Activated CD4-positive, alpha-beta T cell treated with anti-CD3 and anti-CD28 coated beads for 24 hours (primary cell): ENCODE measurements at places on chromosomes 16 and 17.
A peak's percentile ranks its signal among the peaks of the same experiment; 100 is the strongest.

GRCh38 chr16:73794994-73795393 is 501.6 kb upstream of the PSMD7 start:
- DNase-seq: no peak

DNA sequence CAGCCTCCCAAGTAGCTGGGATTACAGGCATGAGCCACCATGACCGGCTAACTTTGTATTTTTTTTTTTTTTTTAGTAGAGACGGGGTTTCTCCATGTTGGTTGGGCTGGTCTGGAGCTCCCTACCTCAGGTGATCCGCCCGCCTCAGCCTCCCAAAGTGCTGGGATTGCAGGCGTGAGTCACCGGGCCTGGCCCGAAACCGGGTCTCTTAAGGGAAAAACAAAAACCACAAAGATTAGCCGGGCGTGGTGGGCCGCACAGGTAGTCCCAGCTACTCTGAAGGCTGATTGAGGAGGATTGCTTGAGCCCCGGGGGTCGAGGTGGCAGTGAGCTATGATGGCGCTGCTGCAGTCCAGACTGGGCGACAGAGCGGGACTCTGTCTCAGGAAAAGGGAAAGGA is 19.9 kb upstream of the RBL2 start:
- no peak for DNase-seq

GRCh38 chr16:79874391-79874790 is 273.9 kb upstream of the MAF start:
- DNase-seq: no peak

DNA sequence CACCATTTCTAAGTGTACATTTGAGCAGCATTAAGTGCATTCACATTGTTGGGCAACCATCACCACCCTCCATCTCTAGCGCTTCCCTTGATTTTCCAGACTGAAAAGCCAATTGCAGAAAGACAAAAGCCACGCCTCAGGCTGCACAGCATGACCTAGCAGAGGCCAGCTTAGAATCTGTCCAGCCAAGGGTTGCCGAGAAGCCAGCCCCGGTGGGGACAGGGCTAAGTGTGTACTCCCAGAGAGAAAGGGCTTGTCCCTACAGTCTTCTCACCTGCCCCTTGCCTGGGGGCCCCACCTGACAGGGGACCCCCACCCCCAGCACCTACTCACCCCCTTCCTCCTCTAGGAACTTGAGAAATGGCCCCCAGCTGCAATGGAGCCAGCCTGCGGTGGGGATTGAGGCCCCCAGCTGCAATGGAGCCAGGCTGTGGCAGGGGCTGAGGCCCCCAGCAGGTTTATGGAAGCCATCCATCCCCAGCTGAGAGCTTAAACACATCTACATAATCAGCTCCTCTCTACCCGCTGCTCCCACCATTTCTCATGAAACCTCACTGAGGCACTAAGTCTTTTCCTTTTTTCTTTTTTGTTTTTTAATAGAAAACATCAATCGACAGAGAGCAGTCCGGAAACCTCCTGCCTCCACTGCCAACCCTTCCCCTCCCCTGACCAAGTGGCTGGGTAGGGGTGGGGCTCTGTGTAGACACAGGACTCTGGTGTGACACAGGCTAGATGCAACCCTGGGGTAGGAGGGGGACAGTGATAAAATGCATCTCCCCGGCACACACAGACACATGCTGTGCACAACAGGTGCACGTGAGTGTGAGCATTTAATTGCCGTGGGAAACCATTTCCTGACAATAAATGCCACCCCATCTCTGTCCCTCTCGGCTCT is 77.9 kb downstream of the CCT6B start:
- no peak for DNase-seq

DNA sequence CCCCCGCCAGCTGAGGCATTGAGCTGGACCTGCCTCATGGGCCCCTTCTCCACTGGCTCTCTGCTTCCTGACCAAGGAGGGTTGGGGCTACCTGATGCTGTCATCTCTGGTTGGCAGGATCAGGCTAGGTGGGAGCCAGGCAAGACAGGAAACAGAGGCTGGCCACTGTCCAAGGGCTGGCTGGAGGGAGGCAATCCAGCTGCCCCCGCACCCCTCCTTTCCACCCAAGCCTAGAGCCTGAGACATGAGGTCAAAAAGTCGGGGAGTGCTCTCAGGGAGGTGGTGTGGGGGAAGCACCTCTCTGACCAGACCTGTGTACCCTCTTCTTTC is 14.5 kb downstream of the NGFR start:
- DNase-seq: no peak

GRCh38 chr17:43530288-43531081 is 15.7 kb downstream of the ETV4 start:
- DNase-seq: no peak

DNA sequence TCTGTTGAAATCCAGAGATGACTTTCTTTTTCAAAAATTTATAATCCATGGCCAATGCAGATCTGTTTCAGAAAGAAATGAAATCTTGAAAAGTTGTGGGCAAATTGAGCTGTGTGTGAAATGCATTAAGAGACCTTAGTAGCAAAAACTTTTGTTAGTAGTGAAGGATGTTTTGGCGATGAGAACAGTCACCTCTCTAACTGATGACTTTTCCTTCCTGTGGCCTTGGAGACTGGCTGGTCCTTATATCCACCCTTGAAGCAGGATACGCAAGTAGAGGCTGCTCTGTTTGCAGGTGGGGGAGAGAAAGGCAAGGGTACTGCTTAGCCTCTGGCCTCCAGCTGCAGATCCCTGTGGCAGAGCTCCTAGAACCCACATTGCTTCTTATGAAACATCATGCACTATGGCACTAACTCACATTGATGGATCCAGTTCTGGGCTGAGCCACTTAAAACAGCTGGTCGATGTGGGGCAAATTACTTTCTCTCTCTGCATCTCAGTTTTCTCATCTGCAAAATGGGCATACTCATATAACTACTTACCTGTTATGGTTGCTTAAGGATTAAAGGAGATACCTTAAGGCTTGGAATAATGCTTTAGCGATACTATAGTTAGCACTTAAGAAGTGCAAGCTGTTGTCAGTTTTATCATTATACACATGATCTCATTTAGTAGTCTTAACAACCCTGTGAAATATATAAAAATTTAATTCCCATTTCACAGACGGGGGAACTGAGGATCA is 89.3 kb downstream of the SDR42E1 start:
- DNase-seq: no peak

- no peak for DNase-seq
These were observed 15.9 kb upstream of the RFWD3 start for GRCh38 chr16:74682556-74682955.

DNA sequence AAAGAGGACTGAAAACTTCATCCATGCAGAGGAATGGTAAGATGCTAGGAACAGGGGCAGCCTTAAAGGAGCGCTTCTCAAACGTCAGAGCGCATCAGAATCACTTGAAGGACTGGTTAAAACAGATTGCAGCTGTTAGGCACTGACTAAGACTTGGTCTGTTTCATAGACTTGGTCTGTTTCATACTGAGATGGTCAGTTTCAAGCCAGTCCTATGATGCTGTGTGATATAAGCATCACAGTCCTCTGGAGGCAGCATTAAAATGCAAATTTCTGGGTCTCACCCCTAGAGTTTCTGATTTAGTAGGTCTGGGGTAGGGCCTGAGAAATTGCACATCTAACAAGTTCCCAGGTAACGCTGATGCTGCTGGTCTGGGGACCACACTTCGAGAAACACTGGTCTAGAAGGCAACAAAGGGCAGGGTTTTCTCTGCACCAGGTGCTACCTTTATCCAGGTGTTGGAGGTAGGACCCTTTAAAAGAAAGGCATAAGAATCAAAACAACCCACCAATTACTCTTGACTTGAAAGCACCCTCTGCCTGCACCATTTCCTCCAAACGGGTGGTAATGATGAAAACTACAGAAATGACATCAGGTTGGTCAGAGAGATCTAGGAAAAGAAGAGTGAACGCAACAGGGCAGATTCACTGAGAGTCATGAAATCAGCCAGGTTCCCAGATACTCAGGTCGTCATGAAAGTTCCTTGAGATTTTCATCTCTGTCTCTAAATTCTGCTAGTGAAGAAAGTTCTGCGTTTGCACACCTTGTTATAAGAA is 95.0 kb upstream of the RCVRN start:
- DNase-seq: no peak

DNA sequence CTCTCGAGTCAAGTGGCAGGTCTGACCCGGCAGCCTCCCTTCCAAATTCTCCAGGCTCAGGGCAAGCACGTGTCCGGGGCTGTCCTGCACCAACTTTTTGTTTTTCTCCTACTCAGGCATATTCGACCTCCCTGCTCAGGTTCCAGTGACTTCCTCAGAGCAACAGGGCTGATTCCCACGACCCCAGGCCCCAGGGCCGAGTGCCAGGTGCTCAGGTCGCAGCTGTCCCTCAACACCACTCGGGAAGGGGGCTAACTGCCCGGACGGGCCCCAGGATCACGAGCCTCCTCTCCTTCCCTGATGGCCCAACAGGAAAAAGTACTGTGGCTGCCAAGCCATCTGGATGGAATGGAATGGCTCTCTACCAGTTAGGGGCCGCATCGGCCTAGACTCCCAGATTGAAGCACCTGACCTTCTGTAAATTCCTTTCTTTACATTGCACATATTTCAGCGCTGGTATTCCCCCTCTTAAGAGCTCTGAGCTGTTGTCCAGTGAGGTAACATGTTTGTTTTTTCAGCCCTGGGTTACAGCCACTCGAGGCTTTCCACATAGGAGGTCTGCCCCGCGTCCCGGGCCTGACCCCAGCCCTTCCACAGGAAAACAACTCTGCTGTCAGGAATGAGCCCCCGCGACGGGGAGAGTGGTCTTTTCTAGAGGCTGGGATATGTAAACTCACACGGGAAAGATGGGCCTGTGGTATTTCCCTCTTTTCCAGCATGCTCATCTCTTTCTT is 25.0 kb downstream of the NXN start:
- DNase-seq: no peak

- DNase-seq: no peak
These were observed at the start of gene CDH3 for GRCh38 chr16:68644715-68645493. Gene CDH3, plus strand, starts transcription at chr16:68645310. Its CDS starts 70 bp downstream, at chr16:68645380.

DNA sequence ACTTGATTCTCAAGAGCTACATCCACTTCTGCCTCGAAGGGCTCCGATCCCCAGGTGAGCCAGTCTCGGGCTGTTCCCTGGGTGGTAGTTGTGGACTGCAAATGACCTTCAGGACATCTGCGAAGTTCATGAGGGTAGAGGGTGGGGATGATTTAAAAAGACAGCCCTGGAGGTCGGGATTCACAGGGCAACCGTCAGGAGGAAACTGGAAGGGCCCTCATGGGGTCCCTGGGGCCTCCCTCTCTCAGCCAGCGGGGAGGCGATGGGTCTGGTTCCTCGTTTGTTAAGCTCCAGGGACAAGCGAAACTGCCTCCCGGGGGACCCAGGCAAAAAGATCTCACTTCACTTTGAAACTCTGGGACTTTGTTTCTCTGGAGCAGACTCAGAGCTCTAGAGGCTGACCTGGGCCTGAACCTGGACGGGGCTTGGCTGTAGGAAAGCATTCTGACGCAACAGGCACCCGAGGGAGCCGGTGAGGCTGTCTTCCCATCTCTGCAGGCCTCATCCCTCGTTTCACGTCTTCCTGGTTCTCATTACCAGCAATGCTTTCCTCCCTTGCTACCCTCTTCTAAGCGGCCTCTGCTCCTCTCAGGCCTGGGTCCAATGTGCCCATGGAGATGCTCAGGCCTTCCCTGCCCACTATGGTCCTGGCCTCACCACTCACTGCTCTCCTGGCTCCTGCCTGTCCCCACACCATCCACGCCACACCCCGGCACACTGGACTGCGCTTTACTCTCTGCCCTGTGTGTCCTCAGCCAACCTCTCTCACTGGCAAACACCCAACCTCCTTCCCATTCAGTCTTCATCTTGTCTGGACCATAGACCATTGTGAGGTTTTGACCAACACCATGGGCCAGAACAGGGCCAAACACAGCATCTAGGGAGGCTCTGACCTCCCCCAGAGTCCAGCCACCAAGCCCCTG is 214.2 kb upstream of the TNRC6C start:
- no peak for DNase-seq

GRCh38 chr16:85659805-85660511 is 28.8 kb downstream of the GINS2 start:
- DNase-seq: peak; percentile 39

DNA sequence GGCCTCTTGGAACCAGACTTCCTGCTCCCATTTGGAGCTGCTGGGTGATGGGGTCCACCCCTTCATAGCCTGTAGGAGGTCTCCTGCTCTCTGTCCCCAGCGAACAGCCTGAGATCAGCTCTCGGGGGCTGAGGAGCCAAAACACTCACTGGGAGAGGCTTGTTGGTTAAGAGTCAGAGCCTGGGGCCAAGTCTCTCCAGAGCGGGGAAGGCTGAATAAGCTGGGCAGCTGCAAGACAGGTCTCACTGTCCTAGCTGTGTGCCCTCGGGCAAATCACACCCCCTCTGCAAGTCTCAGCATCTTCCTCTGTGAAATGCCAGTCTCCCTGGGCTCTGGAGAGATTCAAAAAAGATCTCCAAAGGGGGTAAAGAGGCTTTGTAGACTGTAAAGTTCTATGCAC is 174.6 kb downstream of the WSCD1 start:
- DNase-seq: no peak

GRCh38 chr17:73091770-73092522 is 542 bp downstream of the SLC39A11 start:
- no peak for DNase-seq
